ENCODE measurements at places on chromosomes 4 and X.

DNA sequence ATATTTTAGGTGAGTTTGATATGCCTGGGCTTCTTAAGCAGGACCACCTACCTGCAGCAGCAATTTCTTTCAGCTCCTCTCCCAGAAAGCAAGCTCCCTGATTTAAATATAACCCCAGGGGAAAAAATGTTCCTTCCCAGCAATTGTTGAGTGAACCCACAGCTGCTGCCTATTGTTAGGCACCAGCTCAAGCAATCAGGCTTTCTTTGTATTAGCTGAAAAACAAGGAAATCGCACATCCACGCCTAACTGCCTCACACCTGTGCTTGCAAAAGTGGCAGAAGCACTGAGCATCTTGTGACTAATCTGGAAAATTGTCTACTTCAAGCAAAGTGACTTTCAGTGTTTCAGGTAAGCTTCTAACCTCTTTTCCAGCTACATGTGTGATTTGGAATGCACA, 432.2 kb downstream of the SMARCA1 start:
- DNase-seq = no peak

DNA sequence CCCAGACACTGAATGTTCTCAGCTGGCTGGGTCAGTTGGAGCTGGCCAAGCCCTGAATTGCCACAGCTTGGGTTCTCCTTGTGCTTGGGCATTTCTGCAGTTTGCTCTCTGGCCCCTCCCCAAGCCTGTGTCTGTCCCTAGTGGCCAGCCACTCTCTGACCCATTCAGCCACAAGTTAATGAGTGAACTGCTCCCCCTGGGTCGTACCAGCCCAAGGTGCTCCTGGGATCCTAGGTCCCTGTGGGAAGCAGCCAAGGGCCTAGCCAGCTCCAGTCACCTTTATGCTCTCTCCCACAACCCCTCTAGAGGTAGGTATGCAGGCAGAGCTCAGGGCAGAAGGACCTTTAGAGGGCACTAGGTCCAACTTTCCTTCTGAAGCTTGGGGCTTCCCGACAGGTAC, 51.5 kb downstream of the STARD8 start:
- no peak for DNase-seq

- DNase-seq = no peak
Measured at GRCh38 chr4:86007042-86007441, 352.8 kb downstream of the MAPK10 start.

DNA sequence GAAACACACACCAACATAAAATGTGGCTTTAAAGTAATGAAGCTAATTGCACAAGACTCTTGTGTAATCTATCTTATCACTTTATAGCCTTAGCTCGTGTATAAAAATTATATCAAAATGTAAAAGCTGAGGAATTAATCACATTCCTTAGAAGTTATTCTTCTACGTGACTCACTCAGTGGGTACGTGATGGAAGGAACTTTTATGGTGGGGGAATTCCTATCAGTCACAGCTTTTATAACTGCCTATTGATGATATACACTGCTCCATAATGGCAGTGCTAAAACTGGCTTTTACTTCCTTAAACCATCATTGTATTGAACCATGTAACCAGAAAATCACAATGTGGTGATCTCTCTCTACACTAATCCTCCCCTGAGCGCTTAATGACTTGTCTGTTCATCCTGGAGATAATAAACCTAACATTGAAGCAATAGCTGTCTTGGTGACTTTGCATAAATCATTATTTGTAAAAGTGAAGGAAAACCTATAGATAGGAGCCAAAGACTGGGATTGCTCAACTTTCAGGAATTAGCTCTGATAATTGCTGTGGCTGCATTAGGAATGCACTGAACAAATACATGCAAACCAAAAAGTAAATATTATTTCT, 276.7 kb downstream of the GBA3 start:
- no peak for DNase-seq

DNA sequence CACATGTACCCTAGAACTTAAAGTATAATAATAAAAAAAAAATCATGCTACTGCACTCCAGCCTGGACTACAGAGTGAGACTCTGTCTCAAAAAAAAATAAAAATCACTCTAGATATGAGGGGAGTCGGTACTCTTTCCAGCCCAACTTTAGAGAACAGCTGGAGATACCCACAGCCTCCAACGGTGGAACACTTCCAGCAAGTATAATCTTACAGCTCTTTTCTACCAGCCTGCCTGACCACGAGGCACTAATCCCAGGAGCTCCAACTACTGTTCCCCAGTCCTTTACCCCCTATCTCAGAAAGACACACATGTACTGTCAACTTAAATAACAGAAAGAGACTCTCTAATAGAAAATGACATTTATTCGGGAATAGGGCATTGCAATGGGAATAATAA, 46.8 kb downstream of the STEEP1 start:
- no peak for DNase-seq

GRCh38 chrX:323721-324628, 5.4 kb upstream of the GTPBP6 start:
- DNase-seq = peak; percentile 56

GRCh38 chrX:110293658-110294057, 24.2 kb downstream of the AMMECR1 start:
- DNase-seq = no peak

GRCh38 chrX:17501746-17502145, 126.7 kb downstream of the NHS start:
- DNase-seq = no peak

DNA sequence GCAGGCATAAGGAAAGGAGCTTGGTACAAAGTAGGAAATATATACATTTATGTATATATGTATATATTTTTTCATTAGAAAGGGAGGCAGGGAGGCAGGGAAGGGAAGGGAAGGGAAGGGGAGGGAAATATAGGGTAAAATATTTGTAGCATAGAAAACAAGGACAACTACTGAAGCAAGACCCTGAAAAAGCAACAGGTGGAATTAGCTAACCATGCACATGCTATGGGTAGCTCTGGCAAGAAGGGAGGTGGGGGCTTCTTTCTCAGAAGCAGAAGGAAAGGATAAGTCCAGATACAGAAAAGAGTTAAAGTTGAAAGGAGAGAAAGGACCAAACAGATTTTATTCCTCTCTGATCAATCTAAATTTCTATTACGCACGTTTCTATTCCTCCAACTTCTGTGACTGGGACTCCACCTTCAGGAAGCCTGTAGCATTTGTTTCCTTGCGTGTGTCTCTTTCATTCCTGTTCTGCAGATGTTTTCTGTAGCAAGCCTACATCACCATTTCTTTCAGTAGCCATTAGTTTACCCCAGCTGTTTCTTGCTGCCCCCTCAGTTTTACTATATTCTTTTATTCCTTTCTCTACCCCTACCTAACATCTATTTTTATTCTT, 82.9 kb downstream of the OR13H1 start:
- DNase-seq = no peak

DNA sequence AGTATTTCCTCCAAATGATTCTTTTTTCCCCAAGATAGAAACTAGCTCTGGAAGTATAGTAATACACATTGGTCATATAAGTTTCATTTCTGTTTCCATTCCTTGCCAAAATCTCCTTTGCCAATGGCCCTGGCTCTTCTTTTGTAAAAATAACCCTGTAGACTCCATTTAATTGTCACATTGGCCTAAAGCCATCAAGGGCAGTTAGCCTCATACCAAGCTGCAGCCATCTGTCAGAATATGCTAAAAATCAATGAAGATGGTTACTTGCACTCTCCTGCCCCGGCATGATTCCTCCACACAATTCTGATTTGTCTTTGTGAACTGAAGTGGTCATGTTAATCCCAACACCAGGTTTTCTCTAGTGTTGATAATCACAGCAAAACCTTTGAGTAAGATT, 380.5 kb downstream of the SH2D1A start:
- DNase-seq = no peak

- DNase-seq = no peak
Measured at GRCh38 chrX:10167573-10167972, 10.8 kb downstream of the CLCN4 start.

DNA sequence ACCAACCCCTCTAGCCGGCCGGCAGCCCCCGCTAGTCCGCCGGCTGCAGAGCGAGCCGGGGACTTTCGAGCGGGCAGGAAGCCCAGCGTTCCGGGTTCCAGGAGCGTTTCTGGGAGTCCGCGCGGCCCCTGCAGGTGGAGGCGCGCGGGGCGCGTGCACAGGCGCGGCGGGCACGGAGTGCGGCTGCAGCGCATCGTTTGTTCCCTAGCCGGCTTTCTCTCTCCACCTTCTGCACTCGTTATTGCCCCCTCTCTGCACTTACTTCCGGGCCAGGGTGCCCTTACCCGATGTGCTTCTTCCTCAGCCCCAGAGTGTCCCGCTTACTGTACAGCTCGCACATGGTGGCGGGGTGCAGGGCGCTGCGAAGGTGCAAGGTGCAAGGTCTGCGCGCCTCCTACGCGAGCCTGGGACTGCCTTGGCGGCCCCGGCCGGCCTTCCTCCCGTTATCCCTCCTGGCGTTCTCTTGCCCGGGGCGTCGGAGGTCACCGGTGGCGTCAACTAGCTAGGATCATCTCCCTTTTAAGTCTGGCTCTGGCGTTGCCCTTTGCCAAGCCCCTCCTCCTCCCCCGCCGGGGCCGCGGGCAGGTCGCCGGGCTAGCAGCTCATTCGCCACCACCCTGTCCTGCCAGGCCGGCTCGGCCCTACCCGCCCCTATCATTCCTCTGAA, at the start of gene ETNPPL:
TSS of gene ETNPPL (minus strand) at position 495 of the 667 bp plus-strand sequence. CDS start at position 340, 155 bp downstream.
- peak; percentile 3 for DNase-seq

- DNase-seq = no peak
Measured at GRCh38 chr4:162675661-162676060, 491.0 kb downstream of the NAF1 start.

GRCh38 chr4:164095313-164096110, 601.0 kb downstream of the TMA16 start:
- DNase-seq = no peak

DNA sequence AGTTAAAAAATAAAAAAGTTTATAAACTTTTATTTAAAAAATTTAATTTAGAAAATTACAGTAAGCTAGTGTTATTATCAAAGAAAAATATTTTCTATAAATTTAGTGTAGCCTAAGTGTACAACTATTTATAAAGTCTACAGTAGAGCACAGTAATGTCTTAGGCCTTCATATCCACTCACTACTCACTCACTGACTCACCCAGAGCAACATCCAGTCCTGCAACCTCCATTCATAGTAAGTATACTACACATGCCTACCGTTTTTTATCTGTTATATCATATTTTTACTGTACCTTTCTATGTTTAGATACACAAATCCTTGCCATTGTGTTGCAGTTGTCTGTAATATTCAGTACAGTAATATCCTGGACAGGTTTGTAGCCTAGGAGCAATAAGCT, 129.0 kb upstream of the FAM47B start:
- DNase-seq = no peak

DNA sequence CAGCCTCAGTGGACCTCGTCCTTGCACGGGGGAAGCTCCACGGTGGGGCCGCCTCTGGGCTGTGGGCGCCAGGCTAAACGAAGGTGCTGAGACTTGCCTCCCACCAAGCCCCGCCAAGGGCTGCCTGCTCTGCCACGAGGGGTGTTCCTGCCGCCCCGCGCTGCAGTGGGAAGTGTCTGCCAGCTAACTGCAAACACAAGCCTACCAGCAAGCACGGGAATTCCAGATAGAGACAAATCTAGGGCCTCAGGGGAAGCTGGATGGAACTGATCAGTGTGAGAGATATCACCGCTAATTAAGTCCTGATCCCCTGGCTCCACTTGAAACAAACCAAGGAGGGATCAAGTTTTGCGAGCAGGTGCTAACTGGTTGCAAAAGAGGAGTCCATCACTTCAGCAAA, 181.6 kb upstream of the LEF1 start:
- no peak for DNase-seq

DNA sequence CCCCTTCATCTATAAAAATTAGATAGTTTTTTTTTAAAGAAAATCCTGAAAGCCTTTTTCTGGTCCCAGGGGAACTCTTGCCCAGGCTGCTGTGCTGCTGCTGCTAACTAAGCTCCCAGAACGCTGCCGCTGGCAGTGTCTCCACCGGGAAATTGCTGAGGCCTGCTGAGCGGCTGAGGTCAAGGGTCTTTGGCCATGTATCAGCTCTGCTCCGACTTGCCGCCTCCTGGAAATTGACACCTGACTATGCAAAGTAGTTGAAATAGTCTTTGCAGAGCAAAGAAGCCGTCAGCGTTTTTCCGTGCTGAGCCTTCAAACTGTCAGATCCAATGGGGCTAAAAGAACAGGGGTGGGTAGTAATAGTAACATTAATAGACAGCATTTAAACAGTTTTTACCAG, 839 bp downstream of the QDPR start:
- DNase-seq = no peak

GRCh38 chr4:162732876-162733275, 433.8 kb downstream of the NAF1 start:
- no peak for DNase-seq

DNA sequence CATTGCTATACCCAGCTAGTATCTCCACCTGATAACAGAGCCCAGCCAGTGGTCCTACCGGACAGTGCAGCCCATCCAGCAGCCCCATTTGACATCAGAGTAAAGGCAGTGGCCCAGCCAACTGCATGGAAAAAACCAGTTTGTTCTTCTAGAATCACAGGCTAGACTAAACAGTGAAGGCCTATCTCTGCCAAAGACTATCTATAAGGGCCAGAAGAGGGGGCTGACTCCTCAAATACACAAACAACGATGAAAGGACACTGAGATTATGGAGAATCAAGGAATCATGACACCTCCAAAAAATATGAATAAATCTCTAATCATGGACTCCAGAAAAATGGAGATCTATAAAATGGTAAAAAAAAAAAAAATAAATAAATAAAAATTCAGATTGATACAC, 546.4 kb upstream of the HTR2C start:
- DNase-seq = no peak

DNA sequence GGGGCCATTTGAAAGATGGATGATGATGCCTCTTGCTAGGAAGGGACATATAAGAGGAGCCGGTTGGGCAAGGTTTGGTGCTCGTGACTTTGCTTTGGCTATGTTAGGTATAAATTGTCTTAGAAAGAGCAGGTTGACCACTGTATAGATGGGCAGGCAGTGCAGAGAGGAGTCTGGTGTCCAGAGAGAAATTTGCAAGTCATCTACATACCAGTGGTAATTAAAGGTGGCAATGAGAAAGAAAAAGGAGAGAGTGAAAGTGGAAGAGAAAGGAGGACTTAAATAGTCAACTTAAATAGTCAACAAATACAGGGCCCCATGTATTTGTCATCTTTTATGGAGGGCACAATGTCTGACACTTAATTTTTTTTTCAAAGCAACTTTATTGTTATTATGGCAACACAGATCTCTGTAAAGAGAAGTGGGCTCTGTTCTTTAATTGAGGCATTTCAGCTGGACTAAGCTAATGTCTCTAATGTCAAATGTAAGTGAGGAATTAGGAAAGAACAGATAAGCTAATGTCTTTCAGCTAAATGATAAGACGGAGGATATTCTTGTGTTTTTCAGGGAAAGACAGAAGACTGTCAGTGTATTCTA, 75.4 kb upstream of the ANXA3 start:
- DNase-seq = no peak

- no peak for DNase-seq
Measured at GRCh38 chr4:137065311-137065710, 467.0 kb downstream of the PCDH18 start.

- no peak for DNase-seq
Measured at GRCh38 chr4:34261799-34262314, 1982.5 kb downstream of the ARAP2 start.

DNA sequence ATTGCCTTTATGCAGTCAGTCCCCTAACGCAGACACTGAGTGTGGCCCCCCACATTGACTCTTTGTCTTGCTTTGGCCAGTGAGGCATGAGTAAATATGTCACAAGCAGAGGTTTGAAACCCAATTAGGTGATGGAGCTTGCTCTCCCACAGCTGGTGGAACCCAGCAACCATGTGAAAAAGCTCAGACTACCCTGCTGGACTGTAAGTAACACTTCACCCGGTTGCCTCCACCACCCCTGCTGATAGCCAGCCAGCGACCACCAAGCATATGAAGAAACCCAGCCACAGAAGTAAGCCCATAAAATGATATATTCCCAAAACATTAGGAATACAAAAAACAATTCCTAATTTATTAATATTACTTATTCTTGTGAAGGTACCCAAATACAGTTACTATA, 21.6 kb upstream of the PDCL2 start:
- DNase-seq = no peak

All from CD4-positive, alpha-beta T cell treated with Interleukin-10 for 1 hour (primary cell).